H1 (cell line): ENCODE measurements at places on chromosomes 3 and 15.

- no peak for DNase-seq
- no peaks in the 10 kb centered on the region for H3K27me3 ChIP-seq
- H3K4me1 ChIP-seq = peaks cover 7% of the 10 kb centered on the region
- no peaks in the 10 kb centered on the region for H3K36me3 ChIP-seq
- H3K27ac ChIP-seq = no peak overlapping the region
- H3K4me3 ChIP-seq = no peak overlapping the region
These were observed 27.9 kb downstream of the PDIA5 start for GRCh38 chr3:123094516-123095313.

- no peak for DNase-seq
- no peaks in the 10 kb centered on the region for H3K4me1 ChIP-seq
- no peaks in the 10 kb centered on the region for H3K27me3 ChIP-seq
- H3K4me3 ChIP-seq = no peak overlapping the region
These were observed 622 bp downstream of the XIRP1 start for GRCh38 chr3:39191773-39192172.

GRCh38 chr15:101151288-101151687, 100.6 kb downstream of the CHSY1 start:
- no peaks in the 10 kb centered on the region for H3K36me3 ChIP-seq
- no peak for DNase-seq
- H3K27me3 ChIP-seq = no peaks in the 10 kb centered on the region
- no peak overlapping the region for H3K27ac ChIP-seq
- no peak overlapping the region for H3K4me3 ChIP-seq

GRCh38 chr3:167575000-167575600, 78.6 kb downstream of the WDR49 start:
- no peak for DNase-seq
- H3K4me1 ChIP-seq = peaks cover 4% of the 10 kb centered on the region; the same call in 1 of the 2 replicates
- no peak overlapping the region for H3K27ac ChIP-seq
- H3K27me3 ChIP-seq = no peaks in the 10 kb centered on the region
